ENCODE measurements at places on chromosomes 6 and 20.

- DNase-seq = no peak
Observed at GRCh38 chr6:89585154-89585553, 53.4 kb downstream of the LYRM2 start.

DNA sequence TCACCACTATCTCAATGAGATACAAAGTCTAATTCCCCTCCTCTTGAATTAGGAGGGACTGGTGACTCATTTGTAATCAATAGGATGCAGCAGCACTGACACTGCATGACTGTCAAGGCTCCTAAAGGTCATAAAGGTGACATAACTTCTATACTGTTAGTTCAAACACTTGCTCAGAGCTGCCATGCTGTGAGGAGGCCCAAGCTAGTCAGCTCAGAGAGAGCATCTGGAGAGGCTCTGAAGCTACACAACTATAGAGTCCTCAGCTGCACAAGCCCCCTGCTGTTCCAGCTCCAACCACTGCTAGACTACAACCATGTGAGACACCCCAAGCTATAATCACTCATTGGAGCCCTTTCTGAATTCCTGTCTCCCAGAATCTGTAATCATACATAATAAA is 17.0 kb upstream of the HEY2 start:
- DNase-seq = no peak

DNA sequence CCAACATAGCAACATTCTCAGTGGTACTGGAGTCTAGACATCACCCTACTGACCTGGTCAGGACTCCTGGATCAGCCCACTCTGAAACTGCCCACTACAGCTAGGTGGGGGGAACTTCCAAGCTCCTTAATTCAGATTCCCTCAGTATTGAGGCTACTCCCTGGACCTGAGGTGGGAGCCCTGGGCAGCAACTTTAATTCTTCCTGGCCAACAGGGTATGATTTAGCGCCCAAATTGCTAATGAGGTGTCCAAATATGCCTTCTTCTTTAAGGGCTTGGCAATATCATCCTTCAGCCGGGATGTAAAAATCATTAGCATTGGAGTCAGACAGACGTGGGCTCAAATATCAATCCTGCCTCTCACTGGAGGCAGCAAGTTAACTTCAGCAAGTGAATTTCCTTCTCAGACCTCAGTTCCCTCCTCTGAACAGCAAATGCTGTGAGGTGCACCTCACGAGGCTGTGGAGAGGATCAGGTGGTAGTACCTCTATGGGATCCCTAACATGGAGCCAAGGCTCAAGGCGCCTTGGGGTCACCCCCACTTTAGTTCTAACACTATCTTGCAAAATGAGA is 27.6 kb downstream of the NEDD9 start:
- DNase-seq = no peak

GRCh38 chr6:135884136-135884535 is 32.6 kb downstream of the PDE7B start:
- DNase-seq = no peak

GRCh38 chr6:13559251-13559650 is 15.2 kb upstream of the SIRT5 start:
- no peak for DNase-seq

GRCh38 chr6:19602434-19603013 is 234.6 kb upstream of the ID4 start:
- DNase-seq = no peak

GRCh38 chr20:62518911-62519310 is 43.1 kb upstream of the GATA5 start:
- DNase-seq = no peak

- DNase-seq = no peak
Observed at GRCh38 chr6:116157391-116157790, 31.5 kb upstream of the COL10A1 start.

All from stimulated activated CD4-positive, alpha-beta T cell treated with anti-CD3 and anti-CD28 coated beads, Interleukin-1b, Interleukin-23, amount 100 ng/mL, for 1 hour (primary cell).